CD4-positive, alpha-beta T cell treated with Interleukin-21 for 1 hour (primary cell): ENCODE measurements at places on chromosomes 3 and 15.

- peak; percentile 21 for DNase-seq
Observed at GRCh38 chr3:185537369-185537970, 14.9 kb downstream of the LIPH start.

DNA sequence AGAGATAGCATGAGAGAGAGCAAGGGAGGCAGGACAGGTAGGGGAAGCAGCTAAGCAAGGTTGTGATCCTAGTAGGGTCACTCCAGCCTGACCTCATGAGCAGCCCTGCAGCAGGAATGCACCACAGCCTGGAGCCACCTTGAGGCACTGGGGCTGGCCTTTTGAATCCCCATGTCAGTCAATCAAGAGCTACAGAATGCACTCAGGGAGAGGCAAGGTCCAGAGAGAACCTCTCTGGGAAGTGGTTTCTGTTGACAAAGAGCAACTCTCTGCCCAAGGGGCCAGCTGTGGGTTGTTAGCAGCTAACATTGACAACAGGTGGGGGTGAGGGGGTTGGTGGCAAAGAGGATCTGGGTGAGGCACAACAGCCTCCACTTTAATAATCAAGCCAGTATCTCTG lies 54.6 kb downstream of the TRANK1 start:
- DNase-seq, result no peak

GRCh38 chr3:155491696-155492095 lies 198.2 kb upstream of the STRIT1 start:
- DNase-seq, result no peak

DNA sequence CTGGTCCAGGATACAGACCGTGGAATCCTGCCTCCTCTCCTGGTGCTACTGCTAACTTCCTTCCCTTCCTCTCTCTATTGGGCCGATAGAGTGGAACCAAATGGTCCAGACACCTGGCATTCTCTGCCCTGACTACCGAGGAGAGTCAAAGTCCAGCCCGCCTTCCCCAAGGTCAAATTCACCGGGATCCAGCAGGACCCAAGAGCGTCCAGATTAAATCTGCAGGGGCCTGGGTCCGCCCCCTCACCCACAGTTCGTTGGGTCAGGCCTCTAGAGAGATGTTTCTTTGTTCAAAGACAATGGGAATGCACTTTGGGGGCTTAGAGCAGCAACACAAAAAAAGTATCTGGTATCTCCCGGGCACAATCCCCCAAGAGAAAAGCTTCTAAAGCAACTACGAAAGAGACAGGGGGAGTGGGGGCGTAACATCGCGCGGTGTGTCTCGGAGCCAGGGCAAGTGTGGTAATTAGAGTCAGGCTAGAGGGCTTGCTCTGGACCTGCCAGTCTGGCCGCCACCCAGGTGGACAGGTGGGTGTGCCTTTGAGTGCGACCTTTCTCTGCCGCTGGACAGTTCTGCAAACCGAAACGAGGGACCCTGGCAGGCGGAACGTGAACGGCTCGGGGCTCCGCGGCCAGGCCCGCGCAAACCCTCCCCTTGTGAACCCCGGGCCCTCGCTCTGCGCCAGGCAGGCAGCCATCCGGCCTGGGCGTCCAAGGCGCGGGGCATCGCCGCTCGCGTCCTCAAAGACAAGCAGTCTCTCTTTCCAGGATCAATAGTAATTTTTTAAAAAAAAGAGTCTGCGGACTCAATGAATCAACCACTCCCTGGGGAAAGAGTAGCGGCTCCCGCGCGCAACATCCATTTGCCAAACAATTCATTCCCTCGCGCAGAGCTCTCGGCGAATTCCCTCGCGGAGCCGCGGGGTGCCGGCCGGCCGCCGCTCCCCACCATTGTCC lies 806 bp downstream of the KLHL25 start:
- peak; percentile 28 for DNase-seq

DNA sequence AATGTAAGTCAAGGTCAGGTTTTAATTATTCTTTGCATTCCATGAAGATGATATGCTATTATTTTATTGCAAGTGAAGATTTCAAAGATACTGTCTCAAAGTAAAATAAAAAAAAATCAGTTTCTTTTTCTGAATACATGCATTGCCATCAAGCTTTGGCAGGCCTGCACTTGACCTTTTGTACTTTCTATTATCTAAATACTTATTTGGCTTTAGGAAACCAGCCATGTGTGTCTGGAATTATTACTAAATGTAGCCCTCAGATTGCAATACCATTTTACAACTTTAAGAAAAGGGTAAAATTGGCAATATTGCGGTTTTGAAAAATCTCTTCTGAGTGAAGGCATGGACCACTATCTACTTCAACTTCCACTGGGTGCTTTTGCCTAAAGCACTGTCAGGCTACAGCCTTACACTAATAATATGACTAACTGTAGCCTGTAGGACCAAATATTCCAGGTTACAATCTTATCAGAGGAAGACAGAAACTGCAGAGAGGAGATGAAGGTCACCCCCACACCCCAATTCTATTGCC lies 349.4 kb upstream of the DCBLD2 start:
- no peak for DNase-seq

GRCh38 chr3:66498687-66499621 lies 1.9 kb downstream of the LRIG1 start:
- no peak for DNase-seq

- DNase-seq, result no peak
Observed at GRCh38 chr3:41997702-41998550, 36.0 kb upstream of the ULK4 start.

- DNase-seq, result no peak
Observed at GRCh38 chr3:196339493-196340254, 1.5 kb upstream of the TM4SF19 start.

- DNase-seq, result peak; percentile 8
Observed at GRCh38 chr3:61371123-61371522, 119.9 kb upstream of the FHIT start.

DNA sequence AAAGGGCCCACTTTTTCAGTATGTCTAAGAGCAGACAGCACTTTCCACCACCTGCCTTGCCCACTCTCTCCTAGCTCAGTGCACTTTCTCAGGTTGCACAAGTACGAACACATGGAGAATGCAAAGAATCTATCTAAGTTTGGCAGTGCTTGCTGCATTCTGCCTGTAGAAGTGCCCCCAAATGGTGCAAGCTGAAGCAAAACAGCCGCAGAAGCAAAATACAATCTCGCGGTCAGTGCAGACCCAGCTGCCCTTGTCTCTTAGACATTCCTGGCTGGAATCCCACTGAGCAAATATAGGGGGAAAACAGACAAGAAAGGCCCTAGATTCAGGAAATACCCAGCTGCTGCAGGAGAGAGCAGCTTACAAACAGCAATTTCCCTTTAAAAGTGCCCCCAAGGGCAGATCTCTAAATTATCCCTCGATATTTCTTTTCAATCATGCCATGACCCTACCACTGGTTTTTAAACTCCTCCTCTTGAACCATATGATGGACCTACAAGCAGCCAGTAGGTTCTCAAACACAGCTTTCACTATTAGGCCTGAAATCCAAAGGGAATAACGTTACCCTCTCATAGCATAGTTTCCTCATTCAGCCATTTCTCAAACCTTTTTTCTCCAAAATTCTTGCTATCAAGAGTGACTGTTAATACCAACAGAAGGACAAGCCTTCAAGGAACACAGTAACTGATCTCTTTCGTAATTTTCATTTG lies 67.0 kb downstream of the TNIK start:
- DNase-seq, result no peak

DNA sequence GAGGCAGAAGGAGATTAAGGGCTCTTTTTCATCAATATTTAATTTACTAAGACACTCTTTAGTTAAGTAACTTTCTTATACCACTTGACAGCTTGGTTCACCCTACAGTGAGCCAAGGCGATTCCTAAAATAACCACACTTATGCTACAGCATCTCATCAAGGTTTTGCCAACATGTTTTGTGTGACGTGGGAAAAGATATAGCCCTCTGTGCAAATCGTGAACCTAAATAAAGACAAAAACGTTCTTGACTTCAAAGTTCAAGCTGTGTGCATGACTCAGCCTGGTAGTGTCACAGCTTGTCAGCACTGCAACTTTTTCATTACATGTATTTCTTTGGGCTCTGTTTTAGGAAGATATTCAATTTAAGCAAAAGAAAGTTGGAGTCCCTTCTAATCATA lies 297.0 kb upstream of the EPHA3 start:
- no peak for DNase-seq

DNA sequence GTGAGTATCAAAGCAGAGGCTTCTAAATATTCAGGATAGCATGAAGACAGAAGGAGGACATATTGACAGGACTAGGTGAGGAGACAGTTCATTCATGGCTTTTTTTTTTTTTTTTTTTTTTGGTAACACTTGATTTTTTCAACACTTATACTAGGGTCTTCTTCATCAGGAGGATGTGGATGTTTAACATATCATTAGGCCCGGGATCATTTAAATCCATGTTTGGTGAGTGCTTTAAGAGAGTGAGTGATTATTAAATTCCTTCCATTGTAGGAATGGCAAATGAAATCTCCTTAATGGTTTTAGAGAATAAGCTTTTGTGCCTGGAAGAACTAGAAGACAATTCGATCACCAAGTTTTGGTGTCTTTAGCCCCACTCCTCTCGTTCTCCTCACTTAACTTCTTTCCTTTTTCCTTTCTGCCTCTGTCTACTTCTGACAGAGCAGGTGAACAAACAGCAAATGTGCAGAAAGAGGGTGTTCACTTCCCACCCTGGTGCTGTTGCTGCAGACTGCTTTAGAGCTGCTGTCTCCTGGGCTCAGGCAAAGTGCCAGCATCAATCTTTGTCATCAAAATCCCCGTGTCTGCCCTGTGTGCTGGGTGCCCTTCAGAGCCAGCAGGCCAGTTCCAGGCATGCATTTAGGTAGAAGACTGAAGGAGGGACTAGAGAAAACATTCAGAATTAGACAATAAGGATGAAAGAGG lies 35.6 kb upstream of the RAB11A start:
- DNase-seq, result no peak

- peak; percentile 88 for DNase-seq
Observed at GRCh38 chr3:50194128-50194902, 2.9 kb downstream of the GNAT1 start.

- no peak for DNase-seq
Observed at GRCh38 chr15:57819646-57820045, 113.1 kb downstream of the POLR2M start.

DNA sequence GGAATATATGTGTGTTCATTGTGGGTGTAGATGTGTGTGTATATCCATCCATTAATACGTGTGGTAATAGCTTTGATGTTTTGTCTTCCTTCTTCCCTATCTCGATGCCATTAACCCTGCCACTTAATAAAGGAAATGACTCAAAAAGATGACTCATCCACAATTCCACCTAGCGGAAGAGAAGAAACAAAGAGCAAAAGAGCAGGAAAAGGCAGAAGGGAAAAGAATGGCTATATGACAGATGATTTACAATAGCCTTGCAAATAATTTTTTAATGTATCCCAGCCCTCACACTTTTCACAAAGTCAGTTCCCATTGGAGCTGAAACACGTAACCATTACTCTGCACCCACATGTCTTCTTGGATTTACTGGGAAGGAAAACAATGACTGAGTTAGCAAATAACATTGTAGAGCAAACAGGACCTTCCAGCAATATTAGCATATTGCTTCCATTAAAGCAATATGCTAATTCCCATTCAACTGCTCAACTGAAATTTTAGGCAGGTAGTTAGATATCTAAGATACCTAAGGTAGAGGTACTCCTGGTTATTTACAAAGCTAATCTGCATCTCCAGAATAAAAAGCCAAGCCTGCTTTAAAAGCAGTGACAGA lies 197.2 kb downstream of the KCNAB1 start:
- no peak for DNase-seq

DNA sequence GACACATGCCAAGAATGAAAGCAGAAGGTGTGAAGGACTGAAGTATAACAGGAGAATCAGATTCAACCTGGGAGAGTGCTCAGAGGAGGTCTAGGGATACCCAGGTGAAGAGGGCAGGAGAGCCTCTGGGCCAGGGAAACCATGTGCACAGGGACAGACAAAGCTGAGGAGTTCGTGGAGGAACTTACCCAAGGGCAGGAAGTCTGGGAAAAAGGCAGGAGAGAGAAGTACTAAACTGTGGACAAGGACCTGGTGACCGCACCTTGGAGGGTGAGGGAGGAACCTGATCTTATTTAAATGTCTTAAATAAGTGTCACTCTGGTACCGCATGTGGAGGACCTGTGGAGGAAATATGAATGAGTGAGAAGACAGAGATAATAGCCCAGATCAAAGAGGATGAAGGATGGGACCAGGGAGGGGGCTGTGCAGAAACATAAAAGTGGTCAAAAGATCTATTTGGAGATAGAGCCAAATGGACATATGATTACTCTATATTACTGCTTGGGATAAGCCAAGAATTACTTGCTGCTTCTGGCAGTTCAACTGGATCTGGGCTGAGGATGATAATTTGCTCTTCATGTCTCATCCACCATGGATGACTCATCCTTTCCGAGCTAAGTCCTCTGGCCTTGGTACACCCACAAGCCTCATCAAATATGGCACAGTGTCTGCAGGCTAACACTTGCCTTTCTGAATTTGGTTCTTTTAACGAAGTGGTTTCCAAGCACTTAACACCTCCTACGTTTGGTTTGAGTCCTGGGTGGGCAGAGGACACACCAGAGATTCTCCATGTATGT lies 116.9 kb upstream of the NMNAT3 start:
- DNase-seq, result no peak

- no peak for DNase-seq
Observed at GRCh38 chr3:127208483-127209100, 15.7 kb downstream of the PRR23E start.

DNA sequence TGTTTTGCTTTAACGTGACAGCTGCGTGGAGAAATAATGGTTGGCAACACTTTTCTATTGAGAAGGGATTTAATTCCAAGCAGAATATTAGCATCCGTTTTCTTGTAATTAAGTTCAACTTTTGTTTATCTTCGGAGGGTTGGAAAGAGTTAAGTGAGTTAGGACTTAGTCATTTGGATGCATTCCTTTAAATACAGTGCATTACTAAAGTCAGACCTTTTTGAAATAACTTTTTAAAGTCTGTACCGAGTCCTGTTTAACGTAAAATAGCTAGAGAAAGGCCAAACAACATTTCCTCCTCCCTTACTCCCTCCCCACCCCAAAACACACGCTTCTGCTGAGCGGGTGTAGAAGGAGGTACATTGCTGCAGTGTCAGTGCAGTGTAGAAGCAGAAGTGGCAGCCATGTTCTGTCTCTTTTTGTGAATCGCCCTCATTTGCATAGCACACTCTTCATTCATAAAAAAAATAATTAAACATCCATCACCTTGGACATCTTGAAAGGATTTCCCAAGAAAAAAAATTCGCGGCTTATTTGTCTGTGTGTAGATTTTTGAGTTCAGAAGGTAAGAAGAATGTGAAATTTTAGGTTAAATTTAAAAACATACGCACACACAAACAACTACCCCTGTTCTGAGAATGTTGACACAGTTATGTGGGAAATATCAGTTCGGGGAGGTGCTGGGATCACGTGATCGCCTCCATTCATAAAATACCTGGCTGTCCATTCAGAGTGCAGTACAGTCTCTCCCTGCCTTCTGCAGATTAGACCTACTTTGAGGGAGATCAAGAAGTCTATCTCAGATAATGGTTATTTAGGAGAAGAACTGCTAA lies 1.6 kb downstream of the SPRED1 start:
- DNase-seq, result peak; percentile 48
